NCI-H2081 (cell line): ENCODE measurements at places on chromosomes 2 and 18.

- no peak for DNase-seq
These were observed 212.9 kb upstream of the STON1 start for GRCh38 chr2:48316753-48317750.

DNA sequence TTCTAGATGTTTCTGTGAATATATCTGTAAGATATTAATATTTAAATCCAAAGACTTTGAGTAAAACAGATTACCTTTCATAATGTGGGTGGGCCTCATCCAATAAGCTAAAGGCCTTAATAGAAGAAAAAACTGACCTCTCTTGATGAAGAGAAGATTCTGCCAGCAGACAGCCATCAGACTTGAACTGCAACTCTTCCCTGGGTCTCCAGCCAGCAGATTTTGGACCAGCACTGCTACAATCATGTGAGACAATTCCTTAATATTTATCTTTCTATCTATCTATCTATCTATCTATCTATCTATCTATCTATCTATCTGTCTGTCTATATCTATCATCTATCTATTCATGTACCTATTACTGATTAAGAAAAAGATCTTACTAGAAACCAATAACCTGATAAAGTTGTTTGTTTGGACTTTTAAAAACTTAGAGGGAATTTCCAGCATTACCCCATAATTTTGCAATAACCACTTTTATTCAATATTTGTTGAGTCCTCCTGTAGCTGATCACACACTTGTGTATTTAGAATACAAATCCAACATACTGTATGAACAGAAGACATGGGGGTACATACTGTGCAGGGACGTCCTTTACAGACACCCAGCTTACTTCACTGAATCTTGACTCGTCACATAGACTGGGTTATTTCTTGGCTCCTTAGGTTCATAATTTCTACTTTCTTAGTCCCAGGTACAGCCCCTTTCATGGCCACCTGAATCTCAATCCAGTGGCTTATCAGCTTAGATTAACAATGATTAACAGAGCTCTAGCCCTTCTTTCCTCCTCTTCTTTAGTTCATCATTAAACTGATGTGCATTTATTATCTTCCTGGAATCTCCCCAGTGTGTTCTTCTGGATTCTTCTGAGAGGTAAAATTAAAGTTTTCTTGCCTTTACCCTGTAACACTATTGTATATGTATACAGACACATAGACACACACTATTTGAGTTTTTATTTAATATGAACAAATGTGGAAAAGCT is 27.2 kb upstream of the STAT4 start:
- no peak for DNase-seq

GRCh38 chr18:77131652-77132368 is 773 bp downstream of the MBP start:
- DNase-seq: no peak

DNA sequence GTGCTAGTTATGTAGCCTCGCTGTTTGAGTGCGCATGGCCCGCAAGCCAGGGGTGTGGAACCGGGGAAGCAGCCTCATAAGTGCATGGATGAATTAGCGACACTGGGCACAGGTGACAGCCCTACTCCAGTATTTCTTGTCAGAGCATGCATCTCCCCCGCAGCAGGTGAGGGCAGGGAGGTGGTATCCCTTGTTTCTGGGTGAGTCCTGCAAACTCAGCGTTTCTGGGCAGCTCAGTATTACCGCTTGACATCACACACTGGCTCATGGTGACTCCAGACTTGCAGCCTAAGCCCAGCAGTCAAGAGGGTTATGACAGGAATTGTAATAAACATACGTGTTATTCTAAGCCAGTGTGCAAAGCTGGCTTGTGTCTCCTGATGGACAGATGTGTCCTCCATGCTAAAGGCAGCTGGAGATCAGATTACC is 2.5 kb downstream of the CABLES1 start:
- DNase-seq: no peak

- peak; percentile 62 for DNase-seq
These were observed 479 bp downstream of the SCN9A start for GRCh38 chr2:166375195-166375735.

- peak; percentile 55 for DNase-seq
These were observed 81.4 kb upstream of the PKDCC start for GRCh38 chr2:41966431-41966893.
